Fibroblast of skin of left quadriceps (primary cell): ENCODE measurements at places on chromosomes 13 and 19.

DNA sequence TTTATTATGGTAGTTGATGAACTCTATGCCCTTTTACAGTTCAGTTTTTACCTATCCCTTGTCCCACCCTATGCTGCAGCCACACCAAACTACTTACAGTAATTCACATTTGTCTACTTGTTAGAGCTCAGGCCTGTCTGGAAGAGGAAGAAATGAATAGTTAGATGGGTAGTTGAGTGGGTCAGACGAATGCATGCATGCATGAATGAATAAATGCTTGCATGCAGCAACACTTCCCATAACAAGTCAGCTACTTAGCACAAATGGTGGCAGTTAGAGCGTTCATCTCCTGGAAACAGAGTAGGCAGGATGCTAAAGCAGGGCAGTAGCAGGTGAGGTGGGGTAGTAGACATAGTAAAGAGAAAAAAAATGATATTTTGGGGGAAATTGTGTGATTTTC is 322.3 kb downstream of the NDFIP2 start:
- no peak for DNase-seq

GRCh38 chr13:32947411-32948276 is 68.6 kb upstream of the KL start:
- DNase-seq, result no peak

DNA sequence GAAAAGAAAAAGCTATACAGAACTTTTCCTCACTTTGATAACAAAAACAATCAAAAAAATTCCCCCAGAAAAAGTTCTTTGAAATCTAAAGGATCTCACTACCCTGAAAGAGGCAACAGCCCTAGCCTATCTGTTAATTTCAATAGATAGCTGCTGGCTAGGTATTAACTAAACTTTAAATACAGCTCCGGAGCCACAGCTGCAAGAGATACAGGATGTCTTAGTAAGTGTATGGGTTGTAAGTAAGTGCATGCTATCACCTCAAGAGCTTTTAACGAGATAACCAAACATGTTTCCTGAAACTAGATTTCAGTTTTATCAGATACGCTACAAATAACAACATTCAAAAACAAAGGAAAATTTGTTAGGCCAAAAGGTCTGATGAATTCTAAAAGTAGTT is 148.4 kb downstream of the KLF12 start:
- DNase-seq, result no peak

- DNase-seq, result no peak
These were observed 2.7 kb downstream of the PSMD8 start for GRCh38 chr19:38377052-38377451.

GRCh38 chr13:71759651-71760511 is 107.1 kb downstream of the DACH1 start:
- DNase-seq, result no peak

GRCh38 chr19:13920940-13921747 is 15.1 kb downstream of the CC2D1A start:
- peak; percentile 10 for DNase-seq

- DNase-seq, result no peak
These were observed 499.1 kb downstream of the FOXO1 start for GRCh38 chr13:40167327-40167726.

- no peak for DNase-seq
These were observed 3.3 kb downstream of the P2RY11 start for GRCh38 chr19:10114651-10115391.

GRCh38 chr13:20995245-20995838 is 66.0 kb downstream of the LATS2 start:
- no peak for DNase-seq

DNA sequence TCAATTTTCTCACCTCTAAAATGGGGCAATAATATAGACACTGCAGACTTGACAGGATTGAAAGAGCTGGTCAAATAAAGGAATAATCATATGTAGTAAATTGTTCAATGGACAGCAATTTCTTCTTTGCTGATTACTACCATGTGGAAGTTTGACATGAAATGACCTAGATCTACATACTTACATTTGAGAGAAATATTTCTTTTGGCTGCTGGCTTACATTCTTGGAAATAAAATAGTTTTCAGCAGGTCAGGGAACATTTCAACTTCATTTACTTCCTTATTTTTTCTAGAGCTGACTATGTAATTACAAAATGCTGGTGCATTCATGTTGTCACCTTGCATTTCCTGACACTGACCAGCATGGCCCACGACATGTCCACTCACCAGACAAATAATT is 294.6 kb upstream of the MIR17HG start:
- no peak for DNase-seq

DNA sequence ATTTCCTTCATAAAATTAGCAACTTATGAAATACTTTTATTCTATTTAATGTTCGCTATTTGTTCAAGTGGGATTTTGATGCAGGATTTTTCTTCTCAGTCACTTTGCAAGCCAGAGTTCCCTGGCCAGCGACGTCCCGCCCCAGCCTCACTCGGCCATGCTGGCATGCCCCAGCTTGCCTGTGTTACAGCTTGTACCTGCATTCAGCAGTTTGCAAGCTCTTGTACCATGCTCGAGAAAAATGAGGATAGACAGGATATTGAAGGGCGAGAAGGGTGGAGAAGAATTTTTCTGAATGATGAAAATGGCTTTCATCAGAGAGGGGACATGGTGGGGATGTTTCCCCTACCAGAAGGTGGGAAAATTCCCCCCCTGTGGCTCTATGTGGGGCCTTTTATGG is 2180.2 kb upstream of the PCDH20 start:
- no peak for DNase-seq

- no peak for DNase-seq
These were observed 258.8 kb upstream of the IRS2 start for GRCh38 chr13:110045202-110045601.

- no peak for DNase-seq
These were observed 7.0 kb upstream of the RCN3 start for GRCh38 chr19:49520705-49521319.

- DNase-seq, result no peak
These were observed 87.6 kb upstream of the SPRY2 start for GRCh38 chr13:80428349-80429096.

DNA sequence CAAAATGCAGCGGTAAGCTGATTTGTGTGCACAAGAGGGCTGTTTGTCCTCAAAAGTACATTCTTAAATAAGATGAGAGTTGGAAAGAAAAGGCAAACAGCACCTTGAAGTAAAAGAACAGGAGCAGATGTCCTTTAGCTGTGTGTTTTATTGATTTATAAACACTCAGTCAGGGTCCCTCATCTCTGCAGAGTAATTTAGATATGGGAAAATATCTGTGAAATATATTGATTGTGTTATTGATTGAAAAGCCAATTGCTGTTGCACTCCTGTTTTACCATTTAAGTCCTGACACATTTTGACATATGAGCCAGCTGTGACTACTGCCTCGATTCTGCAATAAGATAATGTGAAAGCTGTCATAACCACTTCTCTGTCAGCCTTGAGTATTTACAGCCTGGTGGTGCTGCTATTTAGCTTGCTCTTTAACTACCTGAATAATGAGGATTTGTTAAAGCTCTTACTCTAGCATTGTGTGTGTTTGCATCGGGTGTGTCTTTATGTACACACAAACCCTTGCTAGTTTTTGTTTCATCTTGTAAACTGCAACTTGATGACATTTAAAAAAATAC is 550.1 kb downstream of the DACH1 start:
- no peak for DNase-seq

DNA sequence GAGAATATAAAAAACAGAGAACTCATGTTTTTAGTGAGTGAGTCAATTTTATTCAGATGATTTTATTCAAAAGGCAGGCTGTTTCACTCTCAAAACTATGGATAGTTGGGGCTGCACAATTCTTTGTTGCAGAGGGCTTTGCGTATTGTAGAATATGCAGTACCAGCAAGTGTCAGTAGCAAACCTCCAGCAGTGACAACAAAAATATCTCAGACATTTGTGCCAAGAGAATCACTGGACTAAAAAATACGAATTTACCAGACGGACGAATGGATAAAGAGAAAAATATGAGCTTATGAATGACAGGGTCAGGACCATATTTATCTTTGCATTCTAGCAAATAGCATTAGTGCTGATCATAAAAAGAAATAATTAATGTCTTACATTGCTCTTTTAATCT is 359.1 kb downstream of the FGF14 start:
- DNase-seq, result no peak

DNA sequence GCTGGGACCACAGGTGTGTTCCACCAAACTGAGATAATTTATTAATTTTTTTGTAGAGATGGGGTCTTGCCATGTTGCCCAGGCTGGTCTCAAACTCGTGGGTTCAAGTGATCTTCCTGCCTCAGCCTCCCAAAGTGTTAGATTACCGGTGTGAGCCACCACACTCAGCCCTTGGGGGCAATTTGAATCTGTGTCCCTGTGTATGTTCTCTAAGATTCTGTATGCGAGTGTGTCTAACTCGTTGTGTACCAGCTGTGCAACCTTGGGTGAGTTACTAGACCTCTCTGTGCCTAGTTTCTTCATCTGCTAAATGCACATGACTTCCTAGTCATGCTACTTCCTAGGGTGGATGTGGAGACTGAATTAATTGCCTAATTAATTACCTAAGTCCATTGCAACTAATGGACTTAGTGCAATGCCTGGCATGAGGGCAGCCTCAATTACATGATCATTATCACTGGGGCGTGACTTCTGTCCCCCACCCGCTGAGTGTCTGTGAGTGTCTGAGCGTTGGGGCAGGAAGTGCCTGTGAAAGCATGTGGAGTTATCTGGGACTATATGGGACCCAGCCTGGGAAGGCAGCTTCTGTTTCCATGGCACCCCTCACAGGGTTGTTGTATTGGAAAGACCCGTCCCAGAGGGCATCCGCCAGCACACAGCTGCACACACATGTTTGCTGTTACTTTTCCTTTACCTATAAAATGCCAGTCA is 1.8 kb upstream of the NCCRP1 start:
- no peak for DNase-seq

DNA sequence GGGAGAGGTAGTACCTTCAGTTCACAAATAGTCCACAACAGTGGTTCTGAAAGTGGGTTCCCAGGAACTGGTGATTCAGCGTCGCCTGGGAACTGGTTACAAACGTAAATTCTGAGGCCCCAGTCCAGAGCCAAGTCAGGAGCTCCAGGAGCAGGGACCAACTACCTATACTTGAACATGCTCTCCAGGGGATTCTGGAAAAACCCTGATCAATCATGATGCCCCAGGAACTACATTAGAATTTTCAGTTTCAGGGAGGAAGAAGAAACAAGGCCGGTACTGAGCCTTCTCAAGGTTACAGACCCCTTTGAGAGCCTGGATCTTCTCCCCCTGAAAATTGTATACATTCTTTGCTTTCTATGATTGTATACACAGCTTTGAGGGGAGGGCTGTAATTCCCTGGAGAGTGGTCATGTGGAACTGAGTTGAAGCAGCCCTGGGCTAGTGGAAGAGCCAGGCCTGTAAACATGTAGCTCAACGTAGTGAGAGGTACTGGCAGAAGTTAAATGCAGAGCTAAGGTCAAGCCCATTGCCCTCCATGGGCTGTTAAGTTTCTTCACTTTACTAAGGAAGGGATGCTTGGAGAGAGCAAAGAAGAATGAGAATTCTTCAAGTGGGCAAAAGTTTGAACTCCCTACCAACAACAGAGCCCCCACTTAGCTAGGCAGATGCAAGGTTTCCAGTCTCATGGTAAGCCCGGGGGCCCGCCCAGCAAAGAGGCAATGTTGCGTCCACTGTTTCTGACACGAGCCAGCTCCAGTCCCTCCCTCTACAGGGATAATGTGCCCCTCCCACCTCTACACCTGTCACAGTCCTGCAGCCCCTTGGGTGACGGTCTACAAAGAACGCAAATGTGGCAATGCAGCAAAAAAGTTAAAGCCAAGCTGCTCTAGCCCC is 17.0 kb downstream of the DOCK9 start:
- no peak for DNase-seq
